ENCODE measurements at places on chromosomes 2 and 18. TPM values are rescaled to one million over a fixed set of nuclear protein-coding genes. Genes with fewer than 3 reads are reported as not detected.

GKN1 gene
- not detected for total RNA-seq

NT5C1B gene
- total RNA-seq, result not detected

- H3K36me3 ChIP-seq, result no peaks in the 10 kb centered on the region
- H3K27ac ChIP-seq, result no peak overlapping the region
- no peak overlapping the region for H3K4me3 ChIP-seq
These were observed 56.9 kb downstream of the ACKR3 start for GRCh38 chr2:236626391-236627150.

FOXI3 gene
- not detected for total RNA-seq

FKBP1B gene
- total RNA-seq, result 0.39 TPM

UGT1A1 gene
- total RNA-seq, result not detected

CNGA3 gene
- total RNA-seq, result not detected

- H3K36me3 ChIP-seq, result peaks cover 8% of the 10 kb centered on the region
- no peaks in the 10 kb centered on the region for H3K27me3 ChIP-seq
- peak overlapping the region; percentile 90 for H3K4me3 ChIP-seq
- H3K4me1 ChIP-seq, result peaks cover 35% of the 10 kb centered on the region
These were observed 7.1 kb downstream of the PCBP1 start for GRCh38 chr2:70094171-70094977.

Data from naive thymus-derived CD8-positive, alpha-beta T cell (primary cell).